ENCODE measurements at places on chromosomes 16 and 17.

DNA sequence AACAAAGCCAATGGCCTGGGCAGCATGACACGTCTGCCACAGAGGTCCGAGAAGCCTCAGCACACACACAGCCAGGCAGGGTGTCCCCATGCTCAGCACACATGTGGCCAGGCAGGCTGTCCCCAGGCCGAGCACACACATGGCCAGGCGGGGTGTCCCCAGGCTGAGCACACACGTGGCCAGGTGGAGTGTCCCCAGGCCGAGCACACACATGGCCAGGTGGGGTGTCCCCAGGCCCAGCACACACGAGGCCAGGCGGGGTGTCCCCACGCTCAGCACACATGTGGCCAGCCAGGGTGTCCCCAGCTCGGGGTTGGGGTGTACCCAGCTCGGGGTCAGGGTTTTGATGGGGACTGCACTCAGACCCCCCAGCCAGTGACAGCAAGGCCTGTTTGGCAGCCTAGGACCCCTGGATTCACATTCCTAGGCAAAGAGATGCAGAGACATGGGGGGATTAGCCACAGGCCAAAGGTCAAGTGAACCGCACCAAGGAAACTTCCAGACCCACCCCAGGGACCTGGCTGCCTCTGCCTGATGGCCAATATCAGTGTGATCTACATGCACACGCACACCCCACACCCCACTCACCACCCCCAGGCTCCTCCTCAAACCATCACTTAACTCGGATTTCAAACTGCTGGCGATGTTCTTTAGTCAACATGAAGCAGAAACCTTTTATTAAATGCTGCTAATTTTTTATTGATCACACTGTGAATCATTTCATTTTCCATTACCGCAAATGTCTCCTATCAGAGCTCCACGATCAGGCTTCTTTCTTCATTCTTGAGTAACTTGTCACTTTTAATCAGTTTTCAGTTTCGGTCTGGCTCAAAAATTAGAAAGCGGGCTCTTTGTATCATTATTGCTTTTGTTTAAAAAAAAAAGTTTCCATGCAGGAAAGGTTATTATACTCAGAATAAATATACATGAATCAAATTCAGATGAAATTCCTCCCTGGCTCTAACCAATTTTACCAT, 111.4 kb downstream of the ZNF423 start:
- DNase-seq, result no peak

GRCh38 chr17:37714897-37715296, 30.0 kb downstream of the HNF1B start:
- no peak for DNase-seq

GRCh38 chr17:76567634-76568432, 17.8 kb downstream of the ST6GALNAC2 start:
- no peak for DNase-seq

DNA sequence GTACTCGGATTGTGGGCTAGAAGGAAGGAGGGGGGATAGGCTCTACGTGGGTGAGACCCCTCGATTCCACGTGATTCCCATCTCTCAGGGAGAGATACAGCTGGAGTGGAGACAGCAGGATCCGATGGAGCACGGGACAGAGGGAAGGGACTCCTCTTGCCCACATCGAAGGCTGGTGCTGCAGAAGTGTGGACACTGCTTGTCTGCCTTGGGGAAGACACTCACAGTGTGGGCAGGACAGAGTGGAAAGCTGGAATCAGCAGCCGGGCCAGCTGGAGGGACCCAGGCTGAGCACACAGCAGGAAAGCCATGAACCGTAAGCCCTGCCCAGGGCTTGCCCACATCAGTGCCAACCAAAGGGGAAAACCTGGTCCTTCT, 42.1 kb upstream of the RPH3AL start:
- no peak for DNase-seq

DNA sequence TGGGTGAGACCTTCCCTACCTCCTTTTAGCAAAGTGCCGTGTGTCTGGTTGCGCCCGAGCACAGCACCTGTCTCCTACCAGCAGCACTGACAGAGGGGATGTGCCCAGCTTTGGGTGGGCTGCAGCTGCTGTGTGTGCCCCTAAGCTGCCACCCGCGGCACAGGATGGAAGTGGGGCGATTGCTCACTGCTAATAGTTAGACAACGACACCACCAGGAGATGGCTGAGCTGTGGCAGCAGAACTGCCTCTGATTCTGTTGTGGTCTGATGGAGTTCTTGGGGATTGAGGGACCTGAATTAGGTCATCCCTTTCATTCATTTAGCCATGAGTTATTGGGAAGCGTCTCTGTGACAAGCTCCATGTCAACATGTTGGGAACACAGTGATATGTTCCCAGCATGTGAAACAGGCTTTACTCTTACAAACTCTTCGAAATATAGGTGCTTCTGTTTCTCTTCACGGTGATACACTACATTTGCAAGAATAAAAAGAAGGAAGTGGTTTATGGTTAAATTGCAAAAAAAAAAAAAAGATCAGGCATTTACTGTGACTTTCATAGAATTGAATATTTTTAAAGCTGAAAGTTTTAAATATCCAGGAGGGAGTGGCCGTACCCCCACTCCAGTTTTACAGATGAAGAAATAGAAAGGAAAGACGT, 184.4 kb downstream of the MAF start:
- no peak for DNase-seq

GRCh38 chr16:80997139-80997798, 9.4 kb downstream of the CMC2 start:
- no peak for DNase-seq

GRCh38 chr16:4415538-4416199, 727 bp downstream of the CORO7 start:
- no peak for DNase-seq

- DNase-seq, result no peak
Observed at GRCh38 chr17:39926588-39927100, 757 bp downstream of the ORMDL3 start.

DNA sequence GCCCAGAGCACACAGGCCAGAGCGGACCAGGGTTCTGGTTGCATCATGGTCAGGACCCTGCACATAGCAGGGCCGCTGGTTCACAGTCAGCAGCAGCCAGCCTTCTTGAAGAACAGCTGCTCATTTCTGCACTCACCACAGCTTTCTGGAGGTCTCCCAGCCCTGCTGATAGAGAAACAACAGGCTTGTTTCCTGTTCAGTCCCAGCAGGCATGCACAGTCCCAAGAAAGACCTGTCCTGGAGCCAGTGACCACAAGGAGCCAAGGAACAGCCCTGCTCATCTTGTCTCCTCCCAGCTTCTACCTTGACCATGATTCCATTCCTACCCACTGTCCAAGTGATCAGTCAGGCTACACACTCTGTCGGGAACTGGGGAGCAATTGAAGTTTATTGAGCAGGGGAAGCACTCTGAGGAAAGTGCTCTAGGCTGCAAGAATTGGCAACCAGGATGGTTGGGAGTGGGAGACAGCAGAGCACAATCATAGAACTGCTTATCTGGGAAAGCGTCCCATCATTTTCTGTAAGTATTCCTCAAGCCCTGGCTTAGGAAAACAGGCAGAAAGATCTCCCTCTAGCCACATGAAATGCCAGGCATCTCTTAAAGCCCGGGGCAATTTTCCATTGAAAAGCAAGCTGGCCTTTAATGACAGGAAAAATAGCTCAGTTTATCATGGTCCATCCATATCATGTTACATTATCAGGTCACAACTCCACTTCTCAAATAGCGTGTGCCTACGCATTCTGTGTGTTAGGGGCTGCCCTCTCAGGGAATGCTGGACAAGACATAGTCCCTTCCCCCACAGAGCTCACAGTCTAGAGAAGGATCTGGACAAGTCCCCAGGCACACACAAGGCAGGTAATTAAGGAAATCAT, 155.4 kb upstream of the FOXF1 start:
- no peak for DNase-seq

DNA sequence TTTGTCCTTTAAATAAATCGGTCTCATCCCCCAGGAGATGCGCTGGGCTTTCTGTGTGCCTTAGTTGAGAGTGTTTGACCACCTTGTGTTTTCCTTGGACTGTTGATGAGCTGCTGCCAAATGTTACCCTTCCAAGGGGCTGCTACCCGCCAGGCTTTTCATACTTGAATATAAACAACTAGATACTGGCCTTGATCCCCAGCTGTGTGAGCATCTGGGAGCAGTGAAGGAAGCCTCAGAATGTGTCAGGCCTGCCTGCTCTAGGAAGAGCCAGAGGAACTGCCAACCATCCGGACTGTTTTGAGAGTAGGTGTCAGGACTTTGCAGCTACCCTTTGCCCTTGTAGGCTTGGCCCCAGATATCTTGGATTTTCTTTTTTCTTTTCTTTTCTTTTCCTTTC, 57.8 kb downstream of the LDHD start:
- no peak for DNase-seq

GRCh38 chr17:43528988-43529814, 16.9 kb downstream of the ETV4 start:
- no peak for DNase-seq

DNA sequence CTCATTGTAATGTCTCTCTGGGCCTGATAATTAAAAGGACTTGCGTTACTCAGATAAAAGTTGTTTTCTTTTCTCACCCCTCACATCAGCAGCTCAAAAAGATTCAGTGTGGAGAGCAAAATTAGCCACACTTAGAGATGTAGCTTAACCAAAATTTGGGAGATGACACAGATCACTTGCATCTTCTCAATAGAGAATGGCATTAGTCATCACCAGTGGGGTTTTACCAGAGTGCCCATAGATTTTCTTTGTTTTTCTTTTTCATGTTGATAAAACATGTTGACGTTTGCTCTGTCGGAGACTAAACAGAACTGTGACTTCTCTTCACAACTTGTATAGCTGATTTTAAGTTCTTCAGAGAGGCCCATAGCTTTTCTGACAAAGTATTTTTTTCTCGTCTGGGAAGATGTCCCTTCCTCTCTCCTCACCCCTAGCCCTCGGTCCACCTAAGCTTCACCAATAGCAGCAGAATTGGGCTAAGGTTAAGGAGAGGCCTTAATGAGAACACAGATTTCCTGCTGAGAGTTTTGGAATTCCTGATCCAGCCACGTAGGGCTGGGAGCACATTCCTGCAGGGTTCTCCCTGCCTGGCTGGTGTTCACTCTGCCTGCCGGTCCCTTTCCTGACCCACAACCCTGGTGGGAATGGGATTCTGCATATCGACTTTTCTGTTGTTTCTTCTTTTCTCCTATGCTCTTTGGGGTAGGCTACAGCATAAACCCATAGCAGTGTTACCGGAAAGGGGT, 92.6 kb downstream of the CACNG3 start:
- no peak for DNase-seq

GRCh38 chr16:58127634-58128033, 1.5 kb downstream of the CFAP20 start:
- DNase-seq, result no peak

- DNase-seq, result peak; percentile 65
Observed at GRCh38 chr16:85162478-85163277, 50.4 kb upstream of the CIBAR2 start.

DNA sequence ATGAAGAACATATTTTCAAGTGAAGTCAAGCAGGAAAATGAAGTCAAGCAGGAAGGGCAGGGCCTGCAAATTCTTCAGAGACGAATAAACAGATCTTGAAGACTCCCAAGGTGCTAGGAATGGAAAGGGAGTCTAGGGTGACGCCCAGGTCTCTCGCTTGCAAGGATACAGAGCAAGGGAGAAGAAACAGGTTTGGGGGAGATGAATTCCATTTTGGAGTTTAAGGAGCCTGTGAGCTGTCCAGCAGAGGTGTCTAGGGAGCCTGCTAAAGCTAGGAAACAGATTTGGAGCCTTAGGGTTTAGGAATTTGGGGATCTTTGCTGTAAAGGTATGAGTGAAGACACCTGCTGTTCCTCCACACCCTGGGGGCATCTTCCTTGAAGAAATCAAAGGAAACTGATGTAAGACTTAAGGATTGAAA, 2.0 kb upstream of the UNKL start:
- DNase-seq, result no peak

GRCh38 chr17:62675260-62675659, 47.8 kb downstream of the MRC2 start:
- no peak for DNase-seq

DNA sequence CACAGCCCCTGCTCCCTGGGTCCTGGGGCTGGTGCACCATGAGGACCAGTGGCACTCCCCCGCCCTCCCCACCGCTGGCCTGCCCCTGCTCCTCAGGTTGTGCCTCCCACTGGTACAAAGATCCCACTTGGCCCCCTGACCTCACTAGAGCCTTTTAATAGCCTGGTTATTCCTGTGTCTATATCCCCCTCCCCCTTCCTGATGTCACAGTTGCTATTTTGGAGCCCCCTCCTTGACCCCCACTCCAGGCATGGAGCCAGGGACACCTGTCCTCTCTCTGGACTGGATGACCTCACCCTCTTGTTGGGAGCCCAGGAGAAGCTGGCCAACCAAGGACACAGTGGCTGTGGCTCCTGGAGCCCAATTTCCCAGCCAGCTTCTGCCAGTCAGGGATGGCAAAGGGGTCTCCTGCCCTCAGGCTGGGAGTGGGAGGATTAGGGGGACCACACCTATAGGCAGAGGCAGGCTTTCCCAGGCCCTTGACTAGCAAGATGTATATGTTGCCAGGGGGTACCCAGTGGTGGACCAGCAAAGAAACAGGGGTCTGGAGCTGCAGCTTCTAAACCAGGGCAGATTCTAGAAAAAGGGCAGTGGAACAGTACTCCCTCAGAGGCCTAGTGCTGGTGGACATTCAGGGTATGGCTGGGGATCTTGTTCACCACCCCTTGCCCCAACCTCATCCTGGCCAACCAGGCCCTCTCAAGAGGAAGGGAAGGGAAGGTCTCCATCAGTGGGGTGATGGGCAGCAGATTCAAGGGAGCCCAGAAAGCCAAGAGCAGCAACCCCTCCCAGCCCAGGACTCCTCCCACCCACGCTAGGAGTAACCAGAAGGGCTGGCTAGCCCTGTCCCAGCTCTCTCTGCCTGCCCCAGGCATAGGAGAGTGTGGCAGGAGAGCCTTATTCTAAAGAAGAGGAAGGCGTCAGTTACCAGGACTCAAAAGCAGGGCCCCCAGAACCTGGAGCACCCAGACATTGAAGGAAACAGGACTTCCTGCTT, 10.9 kb downstream of the HDAC5 start:
- no peak for DNase-seq

DNA sequence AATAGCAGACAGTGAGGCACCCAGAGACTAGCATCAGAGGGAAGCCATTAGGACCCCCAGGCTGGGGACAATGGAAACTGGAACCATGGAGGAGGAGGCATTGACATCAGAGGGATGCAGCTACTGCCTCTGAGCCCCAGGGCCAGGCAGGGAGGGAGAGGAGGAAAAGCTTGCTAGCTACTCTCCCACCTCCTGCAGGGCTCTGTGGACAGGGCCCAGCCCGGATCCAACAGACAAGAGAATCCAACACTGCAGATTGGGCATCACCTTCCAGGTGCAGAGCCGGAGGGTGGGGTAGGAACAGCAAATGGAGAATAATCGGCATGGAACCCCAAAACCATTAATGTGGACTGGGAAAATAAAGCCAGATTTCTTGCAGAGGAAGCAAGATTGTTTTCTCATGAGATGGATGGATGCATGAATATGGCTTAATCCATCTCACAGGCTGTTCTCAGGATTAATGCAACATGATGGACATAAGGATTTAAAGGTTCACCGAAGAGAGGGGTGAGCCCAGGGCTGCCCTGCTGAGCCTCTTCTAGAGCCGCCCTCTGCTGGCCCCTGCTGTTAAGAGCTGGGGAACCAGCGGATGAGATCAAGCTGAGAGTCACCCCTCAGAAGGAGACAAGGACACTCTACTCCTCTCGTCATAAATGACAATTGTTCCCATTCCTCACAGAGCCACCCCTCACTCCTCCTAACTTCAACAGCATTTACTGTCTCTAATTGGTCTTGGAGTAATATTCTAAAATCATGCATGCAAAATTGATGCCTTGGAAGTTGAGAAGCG, 48.8 kb downstream of the DNAH3 start:
- DNase-seq, result no peak

- no peak for DNase-seq
Observed at GRCh38 chr17:72219137-72219823, 98.5 kb downstream of the SOX9 start.

GRCh38 chr16:10256784-10257641, 74.8 kb upstream of the GRIN2A start:
- no peak for DNase-seq

- DNase-seq, result no peak
Observed at GRCh38 chr17:70675070-70675590, 505.8 kb downstream of the KCNJ2 start.
